ENCODE measurements at places on chromosomes 16 and 17.

DNA sequence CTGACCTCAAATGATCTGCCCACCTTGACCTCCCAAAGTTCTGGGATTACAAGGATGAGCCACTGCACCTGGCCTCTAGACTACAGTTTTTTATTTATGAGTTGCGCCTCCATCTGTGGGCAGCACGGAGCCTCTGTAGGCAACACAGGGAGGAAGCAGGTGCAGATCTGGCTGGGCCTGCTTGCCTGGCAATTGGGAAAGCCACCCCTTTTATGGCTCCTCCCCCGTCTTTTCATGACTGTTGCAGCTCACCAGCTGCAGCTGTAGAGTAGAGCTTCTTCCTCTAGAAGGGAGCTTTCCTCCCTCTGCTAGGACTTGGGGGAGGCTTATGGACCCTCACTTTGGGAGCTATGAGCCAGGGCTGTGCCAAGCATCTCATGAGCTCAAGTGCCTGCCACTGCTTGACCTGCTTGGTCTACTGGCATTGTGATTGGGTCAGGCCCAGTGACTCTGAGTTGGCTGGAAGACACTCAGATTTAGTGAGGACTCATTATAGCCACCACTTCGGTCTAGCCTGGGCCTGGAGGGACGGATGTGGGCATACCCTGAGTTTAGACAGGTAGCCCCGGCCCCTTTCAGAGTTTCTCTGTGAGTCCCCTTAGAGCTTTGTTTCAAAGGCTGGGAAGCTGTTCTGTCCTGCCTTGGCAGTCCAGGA is 6.9 kb upstream of the SLC7A6 start:
- DNase-seq = no peak

- DNase-seq = no peak
These were observed 21.1 kb downstream of the NXPH3 start for GRCh38 chr17:49596613-49597244.

DNA sequence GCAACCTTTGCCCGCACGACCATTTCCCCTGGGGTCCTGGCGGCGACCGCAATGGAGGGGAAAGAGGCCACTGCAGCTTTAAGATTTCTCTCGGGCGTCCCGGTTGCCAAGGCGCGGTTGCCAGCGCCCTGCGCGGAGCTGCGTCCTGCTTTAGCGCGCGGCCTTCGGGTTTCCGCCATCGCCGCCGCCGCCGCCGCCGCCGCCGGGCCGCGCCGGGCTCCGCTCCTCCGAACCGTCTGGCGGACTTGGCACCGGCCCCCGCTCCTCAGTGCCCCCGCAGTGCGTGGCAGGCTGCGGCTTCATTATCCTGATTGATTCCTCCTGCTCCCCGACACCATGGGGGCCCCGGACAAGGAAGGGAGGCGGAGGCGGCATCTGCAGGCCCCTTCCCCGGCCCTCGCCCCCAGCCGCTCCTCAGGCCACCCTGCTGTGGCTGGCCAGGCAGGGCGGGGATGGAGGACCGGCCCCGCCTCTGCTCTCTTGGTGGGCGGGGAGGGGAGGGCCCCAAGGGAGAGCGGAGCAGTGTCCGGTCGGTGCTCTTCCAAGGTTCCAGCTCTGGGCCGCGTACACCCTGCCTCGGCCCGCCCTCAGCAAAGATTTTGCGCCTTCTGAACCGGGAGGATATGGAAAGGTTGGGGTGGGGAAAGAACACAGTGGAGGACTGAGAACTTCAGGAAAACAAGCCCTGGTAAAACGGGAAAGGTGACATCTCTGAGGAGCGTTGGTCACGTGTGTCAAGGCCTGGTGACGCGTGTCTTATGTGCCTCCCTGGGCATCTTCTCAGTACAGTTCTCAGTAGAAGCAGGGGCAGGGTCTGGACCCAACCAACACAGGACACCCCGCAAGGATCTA is 34.0 kb downstream of the NEUROD2 start:
- peak; percentile 95 for DNase-seq

DNA sequence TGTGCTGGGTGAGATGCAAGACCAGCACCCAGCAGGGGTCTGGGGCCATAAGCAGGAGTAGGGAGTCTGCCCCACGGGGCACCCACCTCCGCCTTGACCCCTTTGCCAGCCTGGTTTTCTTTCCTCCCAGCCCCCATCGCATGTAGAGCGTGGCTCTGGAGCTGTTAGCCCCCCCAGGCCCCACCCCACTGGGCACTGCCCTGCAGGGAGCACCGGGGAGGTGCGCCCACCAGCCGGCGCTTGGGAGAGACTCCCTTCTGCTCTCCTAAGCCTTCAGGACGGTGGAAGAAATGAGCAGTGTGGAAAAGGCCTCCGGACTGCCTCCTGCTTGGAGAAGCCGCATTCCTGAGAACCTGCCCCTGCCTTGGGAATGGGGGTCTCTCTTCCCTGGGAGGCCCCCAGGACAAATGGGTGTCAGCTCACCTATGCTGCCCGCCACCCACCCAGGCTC is 186.2 kb downstream of the IRF8 start:
- DNase-seq = no peak

DNA sequence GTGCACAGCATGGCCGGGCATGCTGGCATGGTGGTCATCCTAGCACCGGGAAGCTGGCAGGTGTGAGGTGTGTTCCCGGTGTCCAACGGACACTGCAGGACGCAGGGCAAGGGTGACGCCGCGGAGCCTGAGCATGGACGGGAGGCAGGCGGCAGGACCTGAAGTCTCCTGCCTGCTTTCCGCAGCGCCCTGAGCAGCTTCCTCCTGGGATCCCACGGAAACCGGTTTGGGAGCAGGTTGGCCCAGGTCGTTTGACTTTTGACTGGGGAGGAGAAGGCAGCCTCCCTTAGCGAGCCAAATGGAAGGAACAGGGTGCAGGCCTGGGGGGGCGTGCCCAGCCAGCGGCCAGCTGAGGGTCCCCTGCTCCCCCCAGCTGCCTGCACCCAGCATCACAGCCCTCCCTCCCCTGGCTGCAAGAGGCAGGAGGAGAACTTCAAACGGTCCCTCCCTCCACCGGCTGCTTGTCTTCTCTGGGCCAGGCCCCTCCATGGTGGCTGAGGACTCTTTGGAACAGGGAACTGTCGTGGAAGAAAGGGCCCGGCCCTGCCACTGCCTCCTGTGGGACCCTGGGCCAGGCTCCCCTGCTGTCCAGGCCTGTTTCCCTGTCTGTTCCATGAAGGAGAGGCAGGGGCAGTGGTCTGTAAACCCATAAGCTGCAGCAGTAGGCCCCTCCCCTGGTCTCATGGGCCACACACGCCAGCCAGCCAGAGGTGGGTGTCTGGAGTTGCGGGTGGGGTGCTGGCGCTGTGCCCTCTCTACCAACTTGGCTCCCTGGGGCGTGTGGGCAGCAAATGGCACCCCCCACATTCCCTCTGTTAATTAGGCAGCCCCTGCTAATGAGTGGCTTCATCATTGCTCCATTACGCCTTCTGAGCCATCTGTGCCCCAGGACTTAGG is 7.8 kb upstream of the ADGRG1 start:
- no peak for DNase-seq

GRCh38 chr16:84052071-84052622 is 9.6 kb upstream of the SLC38A8 start:
- DNase-seq = no peak

- DNase-seq = no peak
These were observed 262.0 kb downstream of the ZFHX3 start for GRCh38 chr16:72785886-72786285.

- peak; percentile 65 for DNase-seq
These were observed 21.9 kb downstream of the AIPL1 start for GRCh38 chr17:6413065-6413464.

- DNase-seq = no peak
These were observed 37.6 kb downstream of the HASPIN start for GRCh38 chr17:3761036-3761917.

- DNase-seq = no peak
These were observed 401.6 kb downstream of the NPIPA7 start for GRCh38 chr16:16780588-16780987.

- no peak for DNase-seq
These were observed 8.5 kb upstream of the PDP2 start for GRCh38 chr16:66871840-66872239.

GRCh38 chr17:68296217-68297191 is 5.2 kb downstream of the ARSG start:
- DNase-seq = no peak

DNA sequence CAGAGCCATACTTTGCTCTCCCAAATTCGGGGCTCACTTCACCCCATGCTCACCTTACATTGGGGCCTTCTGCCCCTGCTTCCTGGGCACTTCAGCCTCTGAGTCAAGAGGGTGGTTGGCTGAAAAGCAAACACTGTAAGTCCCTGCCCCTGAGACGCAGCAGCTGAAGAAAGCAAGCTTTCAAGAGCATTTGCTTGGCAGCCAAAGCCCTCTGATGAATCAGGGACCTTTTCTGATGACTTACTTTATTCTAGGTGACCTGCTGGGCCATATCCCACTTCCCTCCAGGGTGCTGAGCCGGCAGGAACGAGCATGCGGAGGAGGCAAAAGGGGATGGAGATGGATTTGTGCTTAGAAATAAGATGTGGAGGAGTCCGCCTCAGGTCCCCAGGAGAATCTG is 147.0 kb upstream of the TNRC6C start:
- no peak for DNase-seq

GRCh38 chr16:86575754-86576557 is 2.4 kb upstream of the FOXL1 start:
- peak; percentile 67 for DNase-seq

GRCh38 chr17:61878984-61879612 is 15.8 kb upstream of the BRIP1 start:
- no peak for DNase-seq

- no peak for DNase-seq
These were observed 9.5 kb upstream of the PPP1R27 start for GRCh38 chr17:81844327-81844851.

GRCh38 chr17:35612924-35613521 is 25.9 kb downstream of the AP2B1 start:
- peak; percentile 68 for DNase-seq

DNA sequence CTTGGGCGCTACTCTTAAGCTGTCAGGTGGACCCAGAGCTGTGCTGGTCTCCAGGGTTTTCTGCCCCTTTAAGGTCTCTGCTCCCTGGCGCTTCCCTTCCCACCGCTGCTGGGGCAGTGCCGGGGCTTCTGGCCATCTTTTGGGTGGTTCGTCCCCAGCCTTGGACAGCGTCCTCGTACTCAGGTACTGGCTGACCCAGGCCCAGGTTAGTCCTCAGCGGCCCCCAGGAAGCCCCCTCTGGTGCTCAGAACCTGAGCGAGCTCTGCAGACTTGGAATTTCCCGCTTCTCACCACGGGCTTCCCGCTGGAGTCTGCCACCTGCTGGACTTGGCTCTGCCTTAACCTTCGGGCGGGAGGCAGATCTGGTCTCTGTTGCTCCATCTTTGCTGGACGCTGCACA is 94.1 kb upstream of the ZNF750 start:
- DNase-seq = no peak

DNA sequence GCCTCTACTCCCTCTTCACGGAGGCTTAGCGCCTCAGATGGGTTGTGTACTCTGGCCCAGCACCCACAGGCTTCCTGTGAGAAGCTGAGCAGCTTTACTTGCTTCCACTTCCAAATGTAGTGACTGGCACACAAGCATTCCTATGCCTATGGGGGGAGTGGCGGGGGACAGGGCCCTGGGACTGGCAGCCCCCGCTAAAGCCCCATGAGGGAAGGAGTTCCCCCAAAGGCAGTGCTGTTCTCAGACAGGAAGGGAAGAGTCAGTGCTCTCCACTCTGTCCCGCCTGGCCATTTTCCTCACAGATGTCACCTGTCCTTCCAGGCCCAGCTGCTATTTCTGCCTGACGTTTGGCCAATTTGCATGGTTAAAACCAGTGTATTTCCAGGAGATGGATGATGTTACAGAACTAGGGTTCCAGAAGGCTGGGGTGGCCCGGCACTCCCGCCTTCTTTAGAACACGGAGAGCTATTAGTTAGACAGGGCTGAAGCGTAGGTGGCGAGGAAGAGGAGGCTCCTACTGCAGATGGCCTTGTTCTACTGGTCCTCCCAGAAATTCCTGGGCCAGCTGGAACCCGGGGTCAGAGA is 83.9 kb upstream of the FBXO47 start:
- DNase-seq = no peak

- DNase-seq = peak; percentile 4
These were observed 80.7 kb downstream of the CDK5R1 start for GRCh38 chr17:32567511-32567910.

DNA sequence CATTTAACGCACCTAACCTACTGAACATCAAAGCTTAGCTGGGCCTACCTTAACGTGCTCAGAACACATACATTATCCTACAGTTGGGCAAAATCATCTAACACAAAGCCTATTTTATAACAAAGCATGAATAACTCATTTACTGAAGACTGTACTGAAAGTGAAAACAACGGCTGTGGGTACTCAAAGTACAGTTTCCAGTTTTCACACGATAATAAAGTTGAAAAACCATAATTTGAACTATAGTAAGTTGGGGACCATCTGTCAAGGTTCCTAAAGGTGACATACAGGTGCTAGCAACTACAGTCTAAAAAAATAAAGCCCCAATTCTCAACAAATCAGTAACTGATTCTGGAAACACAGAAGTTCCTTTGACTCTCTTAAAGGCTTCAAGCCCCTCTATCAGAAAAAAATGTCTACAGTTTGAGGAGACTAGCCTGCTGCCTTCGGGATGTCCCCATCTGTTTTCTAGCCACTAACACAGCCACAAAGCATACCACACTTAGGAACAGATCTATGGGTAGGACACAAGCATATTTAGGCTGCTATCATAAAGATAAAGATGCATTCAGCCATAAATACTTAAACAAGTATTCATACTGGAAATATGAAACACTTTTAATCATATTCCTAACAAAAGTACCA is 71.3 kb downstream of the KANSL1 start:
- no peak for DNase-seq

- no peak for DNase-seq
These were observed 77.0 kb upstream of the ZNF423 start for GRCh38 chr16:49932946-49933345.

DNA sequence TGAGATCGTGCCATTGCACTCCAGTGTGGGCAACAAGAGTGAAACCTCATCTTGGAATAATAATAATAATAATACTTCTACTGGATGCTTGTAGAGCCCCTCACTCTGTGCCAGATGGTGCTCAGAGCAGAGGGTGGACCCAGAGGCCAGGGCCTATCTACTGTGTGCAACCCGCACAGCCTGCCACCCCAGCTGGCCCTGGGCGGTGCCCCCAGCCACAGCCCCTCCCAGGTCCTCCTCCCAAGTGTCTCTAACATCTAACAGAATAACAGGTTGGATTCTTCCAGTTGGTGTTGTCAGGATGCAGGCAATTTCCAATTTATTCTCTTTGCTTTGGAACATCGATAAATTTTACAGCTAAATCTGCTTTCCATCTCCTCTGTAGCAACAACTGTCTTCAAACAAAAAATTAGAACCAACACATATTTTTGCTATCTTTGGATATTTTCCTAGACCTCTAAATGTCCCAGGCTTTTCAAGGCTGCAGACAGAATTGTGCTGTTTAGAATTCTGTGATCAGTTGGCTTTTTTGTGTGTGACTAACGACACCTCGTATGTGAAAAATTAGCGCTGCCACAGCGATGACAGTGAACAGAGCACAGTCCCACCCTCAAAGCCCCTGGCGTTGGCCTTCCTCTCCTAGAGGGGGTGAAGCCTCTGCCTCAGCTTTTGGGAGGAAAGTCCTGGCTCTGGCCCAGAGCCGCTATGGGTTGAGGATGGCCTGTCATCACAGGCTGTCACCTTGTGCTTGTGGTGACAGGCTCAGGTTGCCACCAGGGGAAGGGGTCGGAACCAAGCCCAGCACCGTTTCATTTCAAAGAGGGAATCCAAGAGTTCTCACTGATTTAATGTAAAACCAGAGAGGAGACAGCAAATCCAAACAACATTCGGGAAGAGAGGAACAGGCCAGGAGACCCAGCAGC is 7.6 kb upstream of the EVPL start:
- DNase-seq = no peak
